ENCODE measurements at places on chromosomes 4 and X.

- no peak for DNase-seq
Measured at GRCh38 chr4:11632483-11632882, 203.8 kb upstream of the HS3ST1 start.

DNA sequence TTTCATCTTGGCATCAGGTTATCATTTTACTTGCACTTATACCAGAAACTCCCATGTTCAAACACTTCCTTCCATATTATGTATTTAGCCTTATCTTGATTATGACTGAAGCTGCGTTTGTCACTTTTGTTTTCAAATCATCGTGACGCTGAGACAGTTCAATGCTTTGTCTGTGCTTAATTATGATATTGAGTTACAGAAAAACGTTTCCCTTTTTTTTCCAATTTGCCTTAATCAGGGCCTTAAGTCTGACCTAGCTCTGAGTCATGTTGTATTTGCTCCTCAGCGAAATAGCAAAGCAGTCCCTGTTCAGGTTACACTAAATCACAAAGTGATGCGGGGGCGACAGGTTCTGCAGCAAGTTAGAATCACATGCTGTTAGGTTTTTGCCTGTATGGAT is 254.7 kb downstream of the AFF2 start:
- DNase-seq: no peak

DNA sequence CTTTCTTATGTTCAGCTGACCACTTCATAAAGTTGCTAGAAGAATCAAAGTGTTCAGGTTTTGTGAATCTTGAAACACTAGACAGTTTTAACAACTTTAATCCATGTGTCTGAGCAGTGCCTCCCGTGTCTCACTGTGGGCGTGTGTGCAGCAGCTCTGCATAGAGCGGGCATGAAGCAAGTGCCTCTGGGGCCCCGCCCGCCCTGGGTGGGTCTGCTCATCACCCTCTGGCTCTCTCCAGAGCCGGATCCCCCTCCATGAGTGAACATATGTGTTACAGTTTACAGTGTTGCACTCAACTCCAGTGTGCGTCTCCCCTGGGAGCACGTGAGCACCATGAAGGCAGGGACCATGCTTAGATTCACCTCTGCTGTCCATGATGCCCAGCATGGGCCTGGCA is 37.6 kb upstream of the CRMP1 start:
- DNase-seq: no peak

DNA sequence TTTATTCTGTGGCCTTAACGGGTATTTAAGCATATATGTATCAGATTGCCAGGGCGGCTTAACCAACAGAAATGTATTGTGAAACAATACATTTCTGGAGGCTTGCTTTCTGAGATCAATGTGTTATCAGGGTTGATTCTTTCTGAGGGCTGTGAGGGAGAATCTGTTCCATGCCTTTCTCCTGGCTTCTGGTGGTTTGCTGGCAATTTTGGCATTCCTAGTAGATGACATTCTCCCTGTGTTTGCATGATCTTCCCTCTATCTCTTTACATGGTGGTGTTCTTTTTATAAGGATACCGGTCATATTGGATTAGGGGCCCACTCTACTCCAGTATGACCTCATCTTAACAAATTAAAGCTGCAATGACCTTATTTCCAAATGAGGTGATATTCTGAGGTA is 16.9 kb upstream of the CEP135 start:
- no peak for DNase-seq

DNA sequence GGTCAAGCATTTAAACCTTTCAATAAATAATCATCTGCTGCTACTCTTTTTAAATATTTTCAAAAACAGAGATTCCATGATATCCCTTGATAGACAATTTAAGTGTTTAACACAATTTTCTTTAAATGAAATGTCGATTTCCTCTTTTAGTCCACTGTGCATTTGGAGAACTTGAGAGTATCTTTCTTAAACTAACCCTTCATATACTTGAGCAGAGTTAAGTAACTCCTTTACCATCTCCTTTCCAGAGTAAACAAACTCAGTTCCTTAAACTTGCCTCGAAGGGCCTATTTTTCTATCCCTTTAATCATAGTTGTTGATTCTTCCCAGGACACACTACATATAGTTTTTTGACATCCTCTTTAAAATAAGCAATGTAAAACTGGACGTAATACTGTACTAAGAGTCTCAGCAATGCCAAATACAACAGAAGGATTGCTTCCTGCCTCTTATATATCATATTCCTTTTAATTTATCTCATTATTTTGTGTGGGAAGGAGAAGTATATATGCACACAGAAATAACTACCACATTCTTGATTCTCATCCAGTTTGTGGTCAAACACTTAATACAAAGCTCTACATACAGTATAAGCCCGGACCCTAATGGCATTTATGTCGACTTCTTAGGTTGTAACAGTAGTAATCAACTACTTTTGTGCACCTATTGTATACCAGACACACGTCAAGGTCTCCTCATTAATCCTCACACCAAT is 22.8 kb downstream of the RAB28 start:
- DNase-seq: no peak

- no peak for DNase-seq
Measured at GRCh38 chrX:154056770-154057241, 37.1 kb upstream of the IRAK1 start.

- no peak for DNase-seq
Measured at GRCh38 chrX:2576793-2577192, 76.0 kb upstream of the DHRSX start.

- peak; percentile 81 for DNase-seq
Measured at GRCh38 chr4:152665691-152666395, 14.0 kb downstream of the TMEM154 start.

GRCh38 chr4:48224606-48225005 is 45.0 kb downstream of the TEC start:
- no peak for DNase-seq

GRCh38 chr4:143291314-143291713 is 45.4 kb upstream of the GAB1 start:
- no peak for DNase-seq

- no peak for DNase-seq
Measured at GRCh38 chr4:14716691-14717090, 285.6 kb upstream of the CPEB2 start.

- DNase-seq: no peak
Measured at GRCh38 chrX:108438110-108438623, at the start of gene COL4A6. COL4A6 (minus strand) TSS chrX:108438422; CDS start chrX:108438196, 226 bp downstream.

- DNase-seq: peak; percentile 61
Measured at GRCh38 chr4:143335979-143336780, 496 bp upstream of the GAB1 start.

GRCh38 chr4:121138039-121138825 is 25.9 kb downstream of the TNIP3 start:
- no peak for DNase-seq

GRCh38 chr4:81471588-81472280 is at the start of gene RASGEF1B:
RASGEF1B (minus strand) TSS chr4:81471907; CDS start chr4:81459508, 12,399 bp downstream.
- DNase-seq: peak; percentile 95

- DNase-seq: no peak
Measured at GRCh38 chrX:20309806-20310205, 43.1 kb upstream of the RPS6KA3 start.
